Activated CD4-positive, alpha-beta T cell treated with anti-CD3 and anti-CD28 coated beads for 48 hours (primary cell): ENCODE measurements at places on chromosomes 13 and 19.

- DNase-seq: peak; percentile 84
These were observed at the start of gene POLR1D for GRCh38 chr13:27621366-27622101. TSS of gene POLR1D (plus strand) at chr13:27621892. CDS start at chr13:27621984, 92 bp downstream.

DNA sequence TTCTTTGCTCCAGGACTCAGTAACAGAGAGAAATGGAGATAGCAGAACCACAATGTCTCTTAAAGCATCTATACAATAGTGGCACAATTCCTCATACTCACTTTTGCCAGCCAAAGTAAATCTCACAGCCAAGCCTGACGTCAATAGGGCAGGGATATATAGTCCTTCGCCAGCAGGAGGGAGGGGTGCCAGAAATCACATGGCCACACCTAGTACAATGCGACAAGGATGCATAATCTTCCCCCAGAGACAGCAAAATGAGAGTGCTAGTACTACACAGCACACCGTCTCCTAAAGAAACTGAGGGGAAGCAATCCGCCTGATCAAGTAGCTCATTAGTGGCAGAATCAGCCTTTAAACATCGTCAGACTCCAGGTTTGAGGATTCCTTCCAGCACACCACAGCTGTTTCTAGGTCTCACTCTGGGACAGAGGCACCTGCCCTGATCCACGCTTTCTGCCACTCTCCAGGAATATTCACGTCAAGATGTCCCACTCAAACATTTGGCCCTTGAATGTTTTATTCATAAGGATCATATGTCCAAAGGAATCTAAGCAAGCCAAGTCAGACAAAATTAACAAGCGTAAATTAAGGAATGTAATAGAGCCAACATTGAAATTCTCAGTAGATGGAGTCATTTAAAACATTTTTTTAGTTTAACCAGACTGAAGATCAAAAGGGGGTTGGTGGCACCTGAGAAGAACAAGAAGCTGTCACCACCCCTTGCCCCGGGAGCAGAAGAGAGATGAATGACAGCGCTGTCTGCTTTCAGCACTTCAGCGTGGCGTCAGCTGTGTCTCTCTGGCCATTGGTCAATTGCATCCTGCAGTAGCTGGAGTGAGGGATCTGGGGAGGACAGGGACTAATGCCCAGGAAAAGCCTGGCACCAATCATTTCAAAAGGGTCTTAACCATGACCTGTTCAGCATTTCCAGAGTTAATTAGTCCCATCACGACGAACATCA is 63.5 kb upstream of the SERP2 start:
- no peak for DNase-seq

GRCh38 chr19:15379999-15380647 is 536 bp upstream of the AKAP8 start:
- peak; percentile 65 for DNase-seq

GRCh38 chr19:48635966-48636858 is 967 bp downstream of the DBP start:
- DNase-seq: no peak

DNA sequence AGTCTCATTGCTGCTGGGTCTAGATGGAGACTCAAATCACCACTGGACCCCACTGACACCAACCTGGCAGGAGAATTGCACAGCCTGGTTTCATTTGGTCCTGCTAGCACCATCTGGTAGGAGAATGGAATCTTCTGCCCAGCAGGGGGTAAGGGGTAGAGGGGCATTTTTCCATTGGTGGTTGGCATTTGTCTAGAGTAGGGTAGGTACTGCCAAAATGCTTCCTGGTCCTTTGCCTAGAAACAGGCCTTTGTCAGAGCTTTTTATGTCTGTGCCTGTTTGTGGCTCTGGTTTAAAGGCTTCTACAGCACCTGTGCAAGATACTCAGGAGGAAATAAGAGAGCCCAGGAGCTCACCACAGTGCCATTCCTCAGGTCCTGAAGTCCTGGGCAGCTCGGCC is 121.3 kb downstream of the KCTD12 start:
- DNase-seq: no peak

- no peak for DNase-seq
These were observed 25.7 kb upstream of the SLC7A1 start for GRCh38 chr13:29621051-29621800.
